Colonic mucosa (tissue), 4 donors: ENCODE measurements at places on chromosomes 5 and 9. TPM values are rescaled to one million over a fixed set of nuclear protein-coding genes. Genes with fewer than 3 reads are reported as not detected.

The NTRK2 gene
- total RNA-seq = 2.3 TPM

The TNFSF15 gene
- 2.9 TPM for total RNA-seq

The NR5A1 gene
- total RNA-seq = not detected

DNA sequence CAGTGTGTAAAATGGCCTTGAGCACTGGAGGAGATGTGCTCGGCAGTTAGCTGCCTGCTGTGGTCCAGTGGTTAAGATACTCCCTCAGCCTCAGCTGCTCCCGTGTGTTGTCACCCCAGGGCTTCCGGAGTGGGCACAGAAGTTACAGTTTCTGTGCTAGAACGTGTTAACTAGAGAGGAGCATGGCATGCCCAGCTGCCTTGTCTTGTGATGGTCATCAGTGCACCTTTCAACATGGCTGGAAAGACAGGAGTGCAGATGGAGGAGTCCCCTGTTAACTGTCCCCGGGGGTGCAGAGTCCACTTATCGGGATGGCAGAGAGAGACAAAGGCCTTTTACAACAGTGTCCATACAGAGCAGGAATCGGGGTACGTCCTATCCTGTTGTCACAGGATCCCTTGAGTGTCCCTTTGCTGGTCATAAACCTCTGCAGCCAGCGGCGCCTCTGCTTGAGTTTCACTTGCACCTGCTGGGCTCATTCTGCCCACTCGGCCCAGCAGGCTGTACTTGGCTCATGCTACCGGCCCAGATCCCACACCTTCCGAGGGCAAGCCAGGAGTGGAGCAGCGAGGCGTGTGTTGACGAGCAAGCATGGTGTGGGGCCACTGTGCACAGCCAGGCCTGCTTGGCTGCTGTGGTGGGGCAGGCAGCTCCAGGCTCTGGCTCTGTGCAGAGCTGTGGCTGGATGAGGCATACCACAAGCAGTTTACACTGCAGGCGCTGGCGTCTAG, 112.6 kb downstream of the EHMT1 start:
- no peak for DNase-seq

- DNase-seq = peak; percentile 24
Measured at GRCh38 chr5:159504857-159505304, 174.6 kb upstream of the IL12B start.
